ENCODE measurements at places on chromosomes 5 and 9. TPM values are rescaled to one million over a fixed set of nuclear protein-coding genes. Genes with fewer than 3 reads are reported as not detected.

The IL13 gene
- not detected for total RNA-seq

- H3K4me3 ChIP-seq: no peak overlapping the region
- no peak for DNase-seq
- no peaks in the 10 kb centered on the region for H3K27me3 ChIP-seq
- H3K4me1 ChIP-seq: no peaks in the 10 kb centered on the region
Observed at GRCh38 chr5:124453221-124454051, 293.0 kb downstream of the ZNF608 start.

The BTNL3 gene
- total RNA-seq: 0.19 TPM

- no peaks in the 10 kb centered on the region for H3K36me3 ChIP-seq
- no peak overlapping the region for H3K27ac ChIP-seq
- no peak for DNase-seq
- H3K4me3 ChIP-seq: no peak overlapping the region
- H3K4me1 ChIP-seq: no peaks in the 10 kb centered on the region
- H3K27me3 ChIP-seq: no peaks in the 10 kb centered on the region
Observed at GRCh38 chr9:12703996-12704395, 10.8 kb downstream of the TYRP1 start.

- no peaks in the 10 kb centered on the region for H3K27me3 ChIP-seq
- H3K4me3 ChIP-seq: peak overlapping the region; percentile 9
- H3K27ac ChIP-seq: no peak overlapping the region
- no peak for DNase-seq
Observed at GRCh38 chr9:101027236-101027635, 1.3 kb upstream of the PLPPR1 start.

The DOCK8 gene
- total RNA-seq: 10.6 TPM

The BARHL1 gene
- total RNA-seq: not detected

DNA sequence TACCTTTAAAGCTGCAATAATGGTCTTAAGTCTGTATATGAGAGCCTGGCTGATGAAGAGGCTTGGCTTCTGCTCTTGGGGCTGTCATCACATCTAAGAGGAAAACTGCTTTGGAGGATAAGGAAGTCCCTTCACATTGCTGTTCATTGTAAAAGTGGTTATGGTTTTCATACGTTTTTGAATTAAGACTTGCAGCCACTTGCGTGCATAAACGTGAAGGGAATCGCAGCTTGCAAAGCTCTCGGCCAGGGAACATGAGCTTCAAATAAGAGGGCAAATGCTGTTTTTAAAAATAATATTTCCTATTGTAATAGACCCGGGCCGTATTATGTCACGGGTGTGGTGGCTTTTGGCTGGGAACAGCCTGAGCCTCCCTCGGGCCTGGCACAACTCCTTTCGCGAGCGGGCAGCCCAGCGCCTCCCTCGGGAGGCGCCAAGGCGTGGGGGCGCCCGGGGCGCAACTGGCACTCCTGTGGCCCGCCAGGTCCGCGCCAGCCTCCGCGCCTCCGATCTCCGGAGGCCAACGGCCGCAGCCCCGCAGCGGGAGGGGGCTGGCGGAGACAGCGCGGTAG is 538 bp upstream of the ARHGEF28 start:
- peaks cover 33% of the 10 kb centered on the region for H3K4me1 ChIP-seq
- DNase-seq: no peak
- H3K36me3 ChIP-seq: no peaks in the 10 kb centered on the region
- peak overlapping the region; percentile 88 for H3K4me3 ChIP-seq

DNA sequence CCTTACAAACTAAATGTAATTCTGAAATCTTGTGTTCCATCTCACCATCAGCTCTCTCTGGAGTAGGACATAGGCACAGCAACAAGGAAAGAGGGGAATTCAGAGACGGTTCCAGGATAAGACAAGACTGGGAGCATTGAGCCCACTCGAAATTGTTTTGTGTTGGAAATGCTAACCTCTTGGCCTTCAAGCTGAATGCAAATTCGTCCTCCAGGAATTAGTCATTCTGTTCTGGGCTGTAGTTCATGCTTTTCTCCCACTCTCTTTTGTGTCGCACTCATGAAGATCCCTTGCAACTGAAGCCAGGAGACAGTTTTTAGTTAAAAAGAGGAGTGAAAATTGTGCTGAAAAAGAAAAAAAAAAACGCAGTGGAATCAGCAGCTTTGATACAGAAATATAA is 121.7 kb upstream of the SEMA6A start:
- DNase-seq: no peak
- no peaks in the 10 kb centered on the region for H3K27me3 ChIP-seq
- no peaks in the 10 kb centered on the region for H3K36me3 ChIP-seq
- no peak overlapping the region for H3K4me3 ChIP-seq
- no peak overlapping the region for H3K27ac ChIP-seq

DNA sequence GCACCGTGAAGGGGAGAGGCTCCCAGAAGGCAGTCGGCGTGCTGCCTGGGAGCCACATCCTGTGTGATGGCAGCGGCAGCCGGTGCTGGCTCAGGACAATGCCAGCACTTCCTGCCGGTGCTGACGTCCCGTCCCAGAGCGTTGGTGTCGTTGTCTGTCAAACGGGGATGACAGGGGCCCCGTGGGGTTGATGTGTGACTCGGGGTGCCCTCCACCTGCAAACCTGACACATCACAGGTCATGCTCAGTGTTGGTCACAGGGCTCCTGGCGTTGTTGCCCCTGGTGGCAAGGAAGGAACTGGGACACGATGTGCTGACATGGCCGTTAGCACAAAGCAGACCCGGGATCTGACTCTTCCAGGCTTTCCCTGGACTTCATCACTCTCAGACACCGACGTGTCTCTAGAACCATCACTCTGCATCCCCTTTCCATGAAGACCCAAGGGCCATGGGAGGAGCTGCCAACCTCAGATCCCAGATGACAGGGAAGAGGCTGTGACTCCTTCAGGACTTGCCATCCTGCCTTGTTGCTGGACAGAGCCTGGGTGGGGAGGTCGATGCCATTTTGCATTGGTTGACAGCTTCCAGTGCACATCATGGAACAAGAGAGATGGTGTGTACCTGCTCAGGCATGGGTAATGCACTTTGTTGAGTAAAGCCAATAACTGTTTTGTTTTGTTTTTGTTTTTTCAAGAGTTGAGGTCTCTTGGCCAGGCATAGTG is 21.5 kb downstream of the PLPP7 start:
- no peaks in the 10 kb centered on the region for H3K27me3 ChIP-seq
- no peak for DNase-seq
- H3K27ac ChIP-seq: no peak overlapping the region
- H3K4me1 ChIP-seq: no peaks in the 10 kb centered on the region
- no peaks in the 10 kb centered on the region for H3K36me3 ChIP-seq

DNA sequence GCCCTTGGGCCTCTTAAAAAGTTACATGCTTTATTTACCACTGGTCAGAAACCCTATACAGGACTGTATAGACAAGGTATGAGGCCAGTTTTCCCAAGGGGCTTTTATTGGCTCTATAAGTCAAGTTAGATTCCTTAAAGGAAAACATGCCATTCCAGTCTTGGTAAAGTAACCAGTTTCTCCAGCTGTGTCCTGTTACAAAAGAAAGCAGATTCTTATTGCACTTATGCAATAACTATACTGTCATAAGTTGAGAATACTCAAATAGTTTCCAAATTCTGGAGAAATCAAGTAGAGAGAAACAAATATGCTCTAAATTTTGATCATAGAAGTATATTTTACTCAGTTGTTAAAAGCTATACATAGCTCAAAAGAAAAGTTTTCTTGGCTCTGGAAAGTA is 47.2 kb downstream of the PTGS1 start:
- H3K36me3 ChIP-seq: no peaks in the 10 kb centered on the region
- H3K4me3 ChIP-seq: no peak overlapping the region
- DNase-seq: no peak
- peaks cover 2% of the 10 kb centered on the region for H3K27me3 ChIP-seq
- H3K4me1 ChIP-seq: no peaks in the 10 kb centered on the region
- H3K27ac ChIP-seq: no peak overlapping the region

GRCh38 chr9:18761742-18762300 is 271.2 kb downstream of the SAXO1 start:
- H3K4me1 ChIP-seq: peaks cover 2% of the 10 kb centered on the region
- no peak overlapping the region for H3K4me3 ChIP-seq
- no peak overlapping the region for H3K27ac ChIP-seq
- no peaks in the 10 kb centered on the region for H3K27me3 ChIP-seq
- DNase-seq: no peak

DNA sequence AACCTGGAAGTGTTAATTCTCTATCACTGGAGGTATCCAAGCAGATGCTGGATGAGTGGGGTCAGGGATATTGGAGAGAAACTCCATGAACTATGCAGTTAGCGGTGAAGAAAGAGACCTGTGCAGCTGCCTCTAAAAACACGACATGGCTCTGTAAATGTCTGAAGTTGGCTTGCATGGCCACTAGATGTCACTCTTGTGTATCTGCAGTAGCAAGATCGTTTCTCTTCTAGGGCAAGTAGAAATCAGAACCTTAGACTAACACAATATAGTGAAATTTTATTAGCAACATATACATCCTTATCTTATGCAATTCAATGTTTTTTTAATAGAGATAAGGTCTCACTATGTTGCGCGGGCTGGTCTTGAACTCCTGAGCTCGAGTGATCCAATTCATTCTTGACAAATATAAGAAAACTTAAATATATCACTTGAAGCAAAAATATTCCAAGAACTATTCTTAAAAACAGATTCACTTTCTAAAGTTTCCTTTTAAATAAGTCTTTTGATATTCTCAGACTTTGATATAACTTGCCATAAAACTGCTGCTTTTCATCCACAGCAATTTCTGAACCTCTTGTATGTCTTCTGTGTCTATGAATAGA is 2.9 kb downstream of the OR2S2 start:
- H3K27me3 ChIP-seq: peaks cover 2% of the 10 kb centered on the region
- no peaks in the 10 kb centered on the region for H3K4me1 ChIP-seq
- no peak overlapping the region for H3K4me3 ChIP-seq
- H3K27ac ChIP-seq: no peak overlapping the region
- no peaks in the 10 kb centered on the region for H3K36me3 ChIP-seq
- DNase-seq: no peak

DNA sequence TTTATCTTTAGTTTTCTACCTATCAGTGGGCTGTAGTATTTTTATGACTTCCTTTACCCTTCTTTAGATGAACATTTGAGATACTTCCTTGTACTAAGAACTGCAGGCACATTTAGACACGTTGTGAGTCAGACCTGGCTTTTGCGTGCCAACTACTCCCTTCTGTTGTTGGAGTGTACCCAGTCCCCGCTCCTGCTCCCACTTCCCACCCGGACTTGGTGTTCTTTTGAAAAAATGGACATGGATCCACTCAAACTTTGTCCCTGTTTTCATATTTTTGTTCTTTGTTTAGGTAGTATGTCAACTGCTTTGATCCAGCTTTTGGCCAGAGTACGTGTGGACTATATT is 60.7 kb downstream of the PARP8 start:
- H3K27me3 ChIP-seq: no peaks in the 10 kb centered on the region
- no peaks in the 10 kb centered on the region for H3K36me3 ChIP-seq
- no peaks in the 10 kb centered on the region for H3K4me1 ChIP-seq
- no peak overlapping the region for H3K4me3 ChIP-seq
- DNase-seq: no peak

DNA sequence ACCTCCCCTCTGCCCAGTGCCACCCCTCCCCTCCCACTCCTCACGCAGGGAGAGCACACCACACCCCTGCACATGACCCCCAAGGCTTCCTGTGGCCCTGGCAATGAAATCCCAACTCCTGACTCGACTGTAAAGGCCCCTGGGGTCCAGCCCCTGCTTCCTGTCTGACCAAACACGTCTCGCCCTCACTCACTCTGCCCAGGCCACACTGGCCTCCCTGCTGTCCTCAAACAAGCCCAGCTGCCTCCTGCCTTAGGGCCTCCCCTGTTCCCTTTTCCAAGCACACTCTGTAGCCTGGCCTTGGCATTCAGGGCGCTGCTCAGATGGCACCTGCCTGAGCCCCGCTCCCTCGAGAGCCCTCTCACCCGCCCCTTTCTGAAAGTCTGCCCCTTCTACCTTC is 42.4 kb downstream of the HK3 start:
- H3K27me3 ChIP-seq: no peaks in the 10 kb centered on the region
- H3K36me3 ChIP-seq: no peaks in the 10 kb centered on the region
- H3K4me3 ChIP-seq: no peak overlapping the region
- H3K27ac ChIP-seq: no peak overlapping the region
- DNase-seq: no peak

- H3K4me3 ChIP-seq: no peak overlapping the region
- no peak for DNase-seq
- no peaks in the 10 kb centered on the region for H3K4me1 ChIP-seq
Observed at GRCh38 chr5:73392775-73393174, 55.8 kb downstream of the FOXD1 start.

DNA sequence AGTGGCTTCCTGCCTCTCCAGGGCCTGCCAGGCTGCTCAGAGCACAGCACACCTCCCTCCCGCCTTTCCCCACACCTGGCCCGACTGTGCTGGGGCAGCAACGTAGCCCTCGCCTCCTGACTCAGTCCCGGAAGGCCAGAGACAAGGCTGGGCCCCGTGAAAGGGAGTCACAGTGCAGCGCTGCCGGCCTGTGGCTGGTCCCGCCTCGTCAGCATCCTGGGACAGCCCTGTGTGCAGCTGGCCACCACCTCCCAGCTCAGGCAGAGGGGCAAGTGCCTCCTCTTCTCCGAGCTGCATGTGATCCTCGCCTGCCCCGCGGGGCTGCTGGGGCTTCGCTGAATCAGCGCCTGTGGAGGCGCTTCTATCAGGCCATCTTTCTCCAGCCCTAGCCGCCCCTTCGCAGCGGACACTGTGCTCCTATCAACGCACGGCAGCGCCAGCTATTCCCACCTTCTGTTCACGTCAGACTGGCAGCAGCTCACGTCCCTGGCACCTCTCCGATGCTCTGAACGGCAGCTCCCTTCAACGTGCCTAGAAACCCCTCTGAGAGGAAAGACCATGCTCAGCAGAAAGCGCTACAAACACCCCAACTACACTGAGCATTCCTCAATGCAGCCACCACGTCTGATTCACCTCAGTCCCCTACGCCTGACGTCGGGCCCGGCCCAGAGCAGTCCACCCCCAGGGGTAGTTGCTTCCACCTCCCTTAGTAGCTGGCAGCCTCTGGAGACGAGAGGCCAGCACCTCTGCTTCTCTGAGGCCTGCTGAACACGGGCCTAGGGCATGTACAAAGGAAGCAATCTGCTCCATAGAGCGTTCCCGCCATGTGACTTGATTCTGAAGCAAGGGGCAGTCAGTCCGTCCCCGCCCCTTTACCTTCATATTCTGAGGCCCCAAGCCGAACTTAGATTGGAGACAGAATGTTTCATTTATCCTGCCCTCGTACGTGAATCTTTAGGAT is 78.8 kb downstream of the GPR21 start:
- DNase-seq: no peak
- H3K27me3 ChIP-seq: no peaks in the 10 kb centered on the region
- no peaks in the 10 kb centered on the region for H3K36me3 ChIP-seq
- peaks cover 10% of the 10 kb centered on the region for H3K4me1 ChIP-seq
- no peak overlapping the region for H3K27ac ChIP-seq

DNA sequence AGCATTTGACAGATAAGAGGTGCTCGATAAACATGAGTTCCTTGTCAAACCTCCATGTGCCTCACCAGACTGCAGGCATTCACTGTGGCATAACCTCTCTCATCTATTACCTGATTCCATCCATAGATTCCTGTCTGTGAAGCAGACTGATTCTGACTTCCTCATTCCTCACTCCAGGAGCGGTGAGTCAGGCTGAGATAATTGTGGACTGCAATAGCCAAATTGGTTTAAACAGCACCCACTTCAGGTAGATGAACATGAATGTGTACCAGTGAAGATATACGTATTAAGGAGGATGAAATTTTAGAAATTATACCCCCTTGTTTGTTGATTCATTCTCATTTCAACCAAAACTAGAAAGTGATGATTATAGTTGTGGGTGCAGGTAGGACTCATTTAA is 391.2 kb downstream of the HINT1 start:
- H3K4me3 ChIP-seq: no peak overlapping the region
- no peak for DNase-seq
- no peak overlapping the region for H3K27ac ChIP-seq
- no peaks in the 10 kb centered on the region for H3K4me1 ChIP-seq
- no peaks in the 10 kb centered on the region for H3K36me3 ChIP-seq

Data from liver (tissue), 10 donors.